Foreskin keratinocyte (primary cell): ENCODE measurements at places on chromosomes 3 and 15.

DNA sequence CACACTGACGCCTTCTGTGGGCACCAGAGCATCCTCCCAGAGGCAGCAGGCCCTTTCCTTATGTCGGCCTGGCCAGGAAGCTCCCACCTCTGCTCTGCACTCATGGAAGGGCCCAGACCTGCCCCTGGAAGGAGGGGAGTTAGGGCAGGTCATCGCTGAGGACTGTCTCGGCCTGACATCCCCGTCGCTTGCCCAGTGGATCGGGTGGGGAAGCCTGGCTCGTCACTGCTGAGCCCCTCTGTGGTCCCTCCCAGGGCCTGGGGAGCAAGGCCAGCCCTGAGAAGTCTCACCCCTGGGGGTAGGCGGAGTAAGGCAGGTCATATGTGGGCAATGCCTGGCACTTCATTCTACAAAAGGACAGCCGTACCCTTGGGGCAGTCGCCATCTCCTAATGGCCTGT, 62.8 kb upstream of the SNRPA1 start:
- DNase-seq, result no peak

- DNase-seq, result no peak
Measured at GRCh38 chr3:121529308-121529707, 16.5 kb downstream of the POLQ start.

GRCh38 chr3:2838546-2839157, 271.5 kb downstream of the IL5RA start:
- no peak for DNase-seq

DNA sequence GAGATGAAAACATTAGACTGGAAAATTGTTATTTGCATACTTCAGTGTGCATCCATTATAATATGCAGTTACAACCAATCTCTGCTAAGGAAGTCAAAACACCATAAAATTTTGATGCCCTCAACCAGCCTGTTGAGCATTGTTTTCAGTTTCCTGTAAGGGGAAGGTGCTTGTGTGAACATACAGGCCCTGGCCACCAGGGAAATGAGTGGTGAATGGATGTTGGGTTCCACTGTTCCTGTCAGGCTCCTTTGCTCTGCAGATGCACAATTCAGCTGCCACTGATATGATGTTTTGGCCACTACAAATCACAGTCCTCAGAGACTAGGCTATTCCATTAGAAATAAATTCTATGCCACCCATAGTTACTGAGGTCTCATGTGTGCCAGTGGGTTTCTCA, 184.6 kb downstream of the SYNPR start:
- no peak for DNase-seq

DNA sequence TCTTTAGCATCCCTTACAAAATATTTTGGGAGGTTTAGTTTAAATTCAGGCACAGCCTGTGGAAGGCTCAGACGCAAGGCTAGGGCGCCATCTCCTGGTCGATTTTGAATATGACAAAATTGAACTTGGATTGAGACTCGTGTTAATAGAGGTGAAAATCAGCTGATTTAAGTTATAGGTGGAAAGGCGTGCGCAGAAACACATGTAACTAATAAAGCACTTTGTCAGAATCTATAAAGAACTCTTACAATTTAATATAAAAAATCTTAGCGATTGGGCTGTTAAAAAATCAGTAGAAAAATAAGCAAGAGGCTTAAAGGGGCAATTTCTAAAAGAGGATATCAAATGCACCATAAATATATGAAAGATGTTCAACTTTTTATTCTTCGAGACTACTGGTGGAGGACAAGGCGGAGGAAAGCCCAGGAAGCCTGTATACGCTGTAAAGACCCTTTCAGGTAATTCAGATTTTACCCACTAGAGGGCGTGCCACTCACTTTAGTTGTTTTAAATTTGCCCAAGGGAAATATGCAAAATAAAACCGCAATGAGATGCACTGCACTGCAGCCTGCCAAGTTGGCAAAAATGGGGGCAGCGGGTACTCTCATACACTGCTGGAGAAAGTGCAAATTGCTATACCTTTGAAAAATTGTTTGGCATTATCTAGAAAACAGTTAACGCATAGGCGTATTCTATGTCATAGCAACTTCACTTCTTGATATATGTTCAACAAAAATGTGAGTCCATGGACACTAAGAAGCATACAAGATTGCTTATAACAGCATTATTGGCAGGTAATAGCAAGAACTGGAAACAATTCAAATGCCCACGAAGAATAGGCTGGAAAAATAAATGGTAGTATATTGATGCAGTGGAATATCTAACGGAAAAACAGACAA, 64.7 kb downstream of the SLC30A4 start:
- DNase-seq, result peak; percentile 34

GRCh38 chr3:83033133-83033532, 1271.7 kb upstream of the GBE1 start:
- DNase-seq, result no peak

DNA sequence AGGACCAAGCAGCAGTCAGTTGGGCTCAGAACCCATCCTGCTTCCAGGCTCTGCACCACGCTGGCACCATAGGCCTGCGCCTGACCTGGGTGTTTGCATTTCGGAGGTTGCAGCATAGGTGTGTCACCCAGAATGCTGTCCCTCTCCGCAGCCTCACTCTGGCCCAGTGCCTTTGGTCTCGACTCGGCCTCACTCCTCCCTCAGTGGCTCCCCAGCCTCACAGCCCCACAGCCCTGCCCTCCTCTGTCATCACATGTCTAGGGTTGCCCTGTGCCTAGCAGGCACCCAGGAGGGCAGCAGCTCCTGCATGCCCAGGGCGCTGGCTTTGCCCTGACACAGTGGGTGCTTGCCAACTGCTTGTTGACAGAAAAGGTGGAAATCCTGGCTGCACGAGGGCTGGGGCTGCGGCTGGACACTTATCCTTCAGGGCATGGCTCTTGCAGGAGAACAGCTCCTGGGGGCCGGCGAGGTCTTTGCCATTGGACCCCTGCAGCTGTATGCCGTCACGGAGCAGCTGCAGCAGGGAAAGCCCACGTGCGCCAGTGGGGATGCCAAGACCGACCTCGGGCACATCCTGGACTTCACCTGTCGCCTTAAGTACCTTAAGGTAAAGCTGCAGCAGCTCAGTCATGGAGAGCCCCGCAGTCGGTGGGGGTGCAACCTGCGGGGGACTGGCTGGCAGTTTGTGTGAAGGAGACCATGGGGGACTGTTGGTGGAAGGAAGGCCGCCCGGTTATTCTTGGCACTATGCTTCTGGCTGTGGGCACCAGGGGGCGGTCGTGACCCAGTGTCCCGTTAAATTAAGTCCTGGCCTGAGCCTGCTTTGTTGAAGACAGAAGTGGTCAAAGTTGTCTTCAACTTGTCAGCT, 16.2 kb downstream of the NISCH start:
- no peak for DNase-seq

- no peak for DNase-seq
Measured at GRCh38 chr15:74318376-74319137, 48.9 kb downstream of the CYP11A1 start.

- no peak for DNase-seq
Measured at GRCh38 chr15:80500021-80500420, 95.8 kb downstream of the ARNT2 start.

DNA sequence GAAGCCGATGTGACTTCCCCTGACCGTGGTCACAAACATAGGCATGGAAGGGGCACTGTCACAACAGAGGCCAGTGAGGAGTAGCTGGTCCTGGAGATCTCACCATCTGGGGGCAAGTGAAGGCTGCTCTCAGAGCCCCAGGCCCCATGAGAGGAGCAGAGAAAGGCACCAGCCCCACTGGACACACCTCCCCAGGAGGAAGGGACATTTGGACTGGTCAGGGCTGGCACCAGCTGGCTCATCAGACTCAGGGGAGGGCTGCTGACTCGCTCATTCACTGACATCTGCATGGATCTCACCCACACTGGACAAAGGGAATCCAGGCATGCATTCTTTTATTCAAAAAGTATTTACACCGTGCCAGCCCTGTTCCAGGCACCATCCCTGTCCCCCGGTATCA, 26.8 kb downstream of the ESYT3 start:
- DNase-seq, result no peak

DNA sequence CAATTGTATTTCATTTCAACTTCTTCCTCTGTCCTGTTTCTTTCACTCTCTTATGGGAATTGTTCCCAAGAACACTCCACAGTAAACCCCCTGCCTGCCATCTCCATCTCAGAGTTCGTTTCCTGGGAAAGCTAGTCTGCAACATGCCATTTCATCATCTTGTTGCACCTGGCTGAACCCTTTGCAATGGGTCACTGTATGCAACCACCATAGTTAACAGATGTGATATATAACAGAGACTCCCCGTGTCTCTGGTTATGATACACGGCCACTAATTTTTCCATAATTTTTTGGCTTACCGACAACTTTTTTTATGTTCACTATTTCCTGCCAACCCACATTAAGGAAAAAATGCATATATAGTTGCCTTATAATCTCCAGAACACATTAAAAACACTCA, 95.5 kb downstream of the CHST2 start:
- DNase-seq, result no peak

DNA sequence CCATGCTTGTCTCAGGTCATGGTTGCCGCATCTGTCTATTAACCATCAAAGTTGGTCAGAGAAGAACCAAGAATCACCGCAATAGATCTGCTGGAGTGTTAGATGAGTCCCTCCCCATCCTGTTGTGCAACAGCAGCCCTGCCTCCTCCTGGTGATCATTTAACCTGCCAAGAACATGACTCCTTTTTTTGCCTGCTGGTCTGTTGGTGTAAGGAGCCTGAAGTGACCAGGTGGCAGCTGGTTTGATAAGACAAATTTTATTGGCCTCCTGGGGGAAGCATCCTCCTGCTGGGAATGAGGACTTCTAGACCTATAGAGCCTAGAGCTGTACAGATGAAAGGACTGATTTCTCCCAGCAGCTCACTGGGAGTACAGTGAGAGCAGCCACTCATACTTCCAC, 43.5 kb upstream of the RAF1 start:
- no peak for DNase-seq

GRCh38 chr3:171396048-171396447, 64.2 kb downstream of the TNIK start:
- no peak for DNase-seq

GRCh38 chr3:72473156-72473555, 375.1 kb downstream of the SHQ1 start:
- no peak for DNase-seq

- DNase-seq, result no peak
Measured at GRCh38 chr15:91625506-91625905, 228.0 kb upstream of the SLCO3A1 start.

DNA sequence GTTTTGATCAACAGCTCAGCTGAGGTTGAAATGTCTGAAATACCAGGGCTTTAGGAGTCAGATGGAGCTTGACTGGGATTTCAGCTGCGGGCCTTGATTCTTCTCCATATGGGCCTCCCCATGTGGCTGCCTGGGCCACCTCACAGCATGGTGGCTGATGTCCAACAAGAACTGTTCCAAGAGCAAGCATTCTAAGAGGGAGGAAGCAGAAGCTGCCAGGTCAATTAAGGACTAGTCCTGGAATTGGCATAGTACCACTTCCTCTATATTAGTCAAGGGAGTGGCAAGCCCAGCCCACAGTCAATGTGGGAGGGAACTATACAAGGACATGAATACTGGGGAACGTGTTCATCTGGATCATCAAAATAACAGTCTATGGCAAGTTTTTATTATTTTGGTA, 181.7 kb upstream of the ANKRD28 start:
- DNase-seq, result no peak

DNA sequence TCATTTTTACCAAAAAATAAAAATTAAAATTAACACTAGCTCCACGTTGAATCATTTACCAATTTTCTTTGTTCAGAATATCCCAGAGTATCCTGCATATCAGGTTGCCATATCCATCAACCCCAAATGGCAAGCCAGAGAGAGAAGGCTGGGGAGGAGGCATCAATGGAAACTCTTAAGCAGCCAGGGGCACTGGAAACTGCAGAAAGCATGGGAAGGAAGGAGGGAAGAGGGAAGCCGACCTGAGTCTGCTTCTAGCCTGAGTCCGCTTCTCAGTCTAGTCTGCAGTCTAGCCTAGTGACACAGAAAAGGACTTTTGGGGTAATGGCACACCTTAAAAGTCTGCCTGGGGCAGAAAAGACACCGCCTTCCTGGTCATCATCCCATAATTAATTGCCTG, 1.6 kb upstream of the MTHFS start:
- DNase-seq, result no peak

DNA sequence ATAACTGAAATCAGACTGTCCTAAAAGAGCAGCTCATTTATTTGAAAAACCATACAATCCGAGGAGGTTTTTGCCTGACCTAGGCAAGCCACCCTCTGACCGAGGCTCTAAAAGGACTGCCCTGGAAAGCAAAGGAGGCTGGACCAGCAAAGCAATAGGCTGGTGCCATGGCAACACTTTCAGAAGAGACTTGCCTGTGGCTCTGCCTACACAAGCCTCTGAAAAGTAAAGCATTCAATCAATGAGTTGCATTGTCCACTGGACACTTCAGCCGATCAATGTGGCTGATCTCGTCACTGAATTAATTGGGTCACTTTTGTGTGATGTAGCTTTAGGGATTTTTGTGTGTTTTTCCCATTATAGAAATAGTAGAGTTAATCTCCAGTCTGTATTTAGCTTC, 99.1 kb upstream of the SEMA6D start:
- no peak for DNase-seq

GRCh38 chr15:61623746-61624145, 394.6 kb upstream of the RORA start:
- no peak for DNase-seq

DNA sequence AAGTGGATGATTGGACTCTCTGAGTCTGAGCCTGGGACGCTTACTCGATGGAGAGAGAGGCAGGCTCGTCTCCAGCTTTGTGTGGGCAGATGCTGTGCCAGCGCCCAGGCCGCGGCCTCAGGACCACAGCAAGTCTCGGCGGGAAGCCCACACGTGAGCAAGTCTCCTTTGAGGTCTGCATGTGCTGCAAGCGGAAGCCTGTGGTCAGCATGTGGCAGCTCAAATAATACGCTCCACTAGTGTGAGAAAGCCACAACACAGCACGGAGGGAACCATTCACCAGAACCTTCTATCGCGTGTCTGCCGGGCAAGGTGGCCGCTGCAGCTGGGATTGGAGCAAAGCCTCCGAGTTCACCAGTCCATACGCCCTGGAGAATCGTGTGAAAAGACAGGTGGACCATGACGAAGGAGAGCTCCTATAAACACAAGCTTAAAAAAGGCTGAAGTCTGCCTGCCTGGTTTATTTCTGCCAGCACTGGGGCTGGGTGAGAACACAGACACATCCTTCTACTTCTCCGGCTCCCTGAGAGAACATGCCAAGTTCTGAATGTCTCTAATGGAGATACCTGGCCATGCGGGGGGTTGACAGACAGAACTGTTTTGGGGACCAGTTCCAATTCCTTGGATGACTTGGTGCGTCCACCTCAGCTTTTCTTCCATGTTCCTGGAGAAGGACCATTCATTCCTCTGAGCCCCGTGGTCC, 82.0 kb upstream of the LRIG1 start:
- no peak for DNase-seq

DNA sequence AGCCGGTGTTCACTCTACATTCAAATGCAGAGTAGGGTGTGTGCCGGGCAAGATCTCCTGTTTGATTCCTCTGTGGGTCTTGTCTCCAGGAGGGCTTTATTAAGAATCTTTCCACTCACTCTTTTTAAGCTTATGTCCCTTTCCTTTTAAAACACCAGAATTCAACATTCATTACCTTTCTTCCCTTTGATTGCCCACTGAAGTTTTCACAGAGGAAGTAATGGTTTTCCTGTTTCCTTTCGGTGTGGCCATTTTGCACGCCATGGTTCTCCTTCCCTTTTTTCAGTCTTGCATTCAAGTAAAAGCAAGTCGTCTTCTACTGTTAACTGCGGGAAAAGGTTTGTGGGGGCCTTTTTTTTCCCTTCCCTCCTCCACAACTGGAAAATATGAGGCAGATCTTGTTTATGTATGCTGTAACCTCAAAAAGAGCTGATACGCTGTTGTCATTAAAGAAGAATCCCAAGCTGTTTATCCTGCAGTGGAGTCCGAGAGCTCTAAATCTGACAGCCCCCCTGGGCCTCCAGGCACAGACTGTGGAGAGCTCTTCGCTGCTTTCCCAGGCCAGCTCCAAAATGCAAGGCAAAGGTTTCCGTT, 40.5 kb downstream of the FILIP1L start:
- no peak for DNase-seq
